AG04449 (cell line): ENCODE measurements at places on chromosomes 11 and 22.
A peak's percentile ranks its signal among the peaks of the same experiment; 100 is the strongest.

GRCh38 chr22:34294986-34295385 lies 374.7 kb upstream of the LARGE1 start:
- no peak for DNase-seq

GRCh38 chr22:37486224-37486845 lies at the start of gene MFNG:
Gene MFNG, minus strand, starts transcription at chr22:37486384. Its CDS starts 207 bp downstream, at chr22:37486177.
- no peak for DNase-seq

DNA sequence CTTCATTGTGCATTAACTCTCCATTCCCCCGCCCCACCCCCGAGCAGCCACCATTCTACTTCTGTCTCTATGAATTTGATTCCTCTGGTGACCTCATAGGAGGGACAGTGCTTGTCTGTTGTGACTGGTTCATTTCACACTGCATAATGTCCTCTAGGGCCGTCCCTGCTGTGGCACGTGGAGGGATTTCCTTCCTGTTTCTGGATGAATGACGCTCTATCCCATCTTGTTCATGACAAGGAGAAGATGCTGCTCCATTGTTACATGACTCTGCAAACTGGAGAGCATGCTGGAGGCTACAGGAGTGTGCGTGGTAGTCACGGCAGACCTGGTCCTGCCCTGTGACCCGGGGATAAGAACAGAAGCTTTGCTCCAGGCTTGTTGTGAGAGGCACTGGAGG lies 61.3 kb downstream of the RTL6 start:
- DNase-seq, result no peak

- no peak for DNase-seq
Measured at GRCh38 chr11:129610545-129610944, 205.1 kb upstream of the TMEM45B start.

- DNase-seq, result no peak
Measured at GRCh38 chr11:121553806-121554205, 101.0 kb upstream of the SORL1-AS1 start.

DNA sequence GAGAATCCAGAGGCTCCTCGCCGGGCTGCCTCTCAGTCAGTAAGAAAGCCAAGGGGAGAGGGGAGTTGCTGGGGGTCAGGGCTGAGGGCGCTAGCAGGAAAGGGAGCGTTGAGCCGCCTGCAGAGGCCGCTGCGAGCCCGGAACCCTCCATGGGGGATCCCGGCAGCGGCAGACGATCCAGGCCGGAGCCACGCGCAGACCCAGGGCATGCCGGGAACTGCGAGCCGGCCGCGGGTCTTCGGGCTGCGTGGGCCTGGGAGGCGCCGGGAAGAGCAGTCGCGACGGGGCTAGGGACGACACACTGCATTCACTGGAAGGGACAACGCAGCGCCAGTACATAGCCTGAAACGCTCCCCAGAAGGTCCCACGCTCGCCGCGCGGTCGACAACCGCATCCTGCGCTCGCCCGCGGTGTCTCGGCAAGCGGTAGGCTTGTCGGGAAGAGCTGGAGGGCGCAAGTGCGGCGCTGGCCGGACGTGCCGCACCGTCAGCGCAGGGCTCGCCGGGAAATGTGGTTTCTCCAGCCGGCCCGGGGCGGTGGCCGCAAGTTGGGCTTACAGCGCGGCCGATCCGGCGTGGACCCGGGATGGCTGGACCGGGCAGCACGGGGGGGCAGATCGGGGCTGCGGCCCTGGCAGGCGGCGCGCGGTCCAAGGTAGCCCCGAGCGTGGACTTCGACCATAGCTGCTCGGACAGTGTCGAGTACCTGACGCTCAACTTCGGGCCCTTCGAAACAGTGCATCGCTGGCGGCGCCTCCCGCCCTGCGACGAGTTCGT lies at the start of gene LZTR1:
Gene LZTR1 (plus strand): TSS at position 511 of the 776 bp plus-strand sequence. CDS start 75 bp downstream, at position 586.
- no peak for DNase-seq

GRCh38 chr11:87972133-87972532 lies 203.1 kb downstream of the RAB38 start:
- DNase-seq, result no peak

GRCh38 chr11:95279921-95280868 lies 49.2 kb upstream of the SESN3 start:
- no peak for DNase-seq

DNA sequence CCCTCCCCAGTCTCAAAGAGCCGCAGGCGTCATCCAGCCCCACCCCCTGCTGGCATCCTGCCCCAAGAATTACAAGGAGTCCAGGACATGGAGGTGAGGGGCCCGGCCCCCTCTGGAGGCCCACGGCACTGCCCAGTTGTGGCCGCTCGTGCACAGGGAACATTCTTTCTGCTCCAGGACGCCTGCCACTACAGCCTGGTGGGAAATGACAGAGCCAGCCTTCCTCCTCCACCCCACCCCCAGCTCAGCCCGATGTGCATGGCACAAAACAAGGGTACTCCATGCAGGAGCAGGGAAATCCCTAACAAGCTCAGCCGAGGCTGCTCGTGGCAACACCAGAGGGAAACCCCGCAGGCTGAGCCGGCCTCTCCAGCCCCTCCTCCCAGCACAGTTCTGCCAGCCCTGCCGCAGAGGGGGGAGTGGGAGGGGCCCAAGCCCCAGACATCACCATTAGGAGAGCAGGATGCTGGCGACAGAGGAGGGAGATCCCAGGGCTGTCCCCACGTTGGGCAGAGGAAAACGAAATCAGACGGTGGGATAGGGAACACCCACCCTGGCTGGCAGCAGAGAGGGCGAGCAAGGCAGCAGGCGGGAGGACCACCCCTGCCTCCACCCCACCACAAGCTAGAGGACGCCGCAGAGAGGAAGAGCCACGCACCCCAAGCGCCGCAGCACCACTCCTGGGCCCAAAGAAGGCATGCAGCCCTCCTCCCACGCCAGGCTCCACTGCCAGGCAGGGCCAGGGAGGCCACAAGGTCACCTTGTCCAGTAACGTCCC lies 10.0 kb downstream of the IGSF9B start:
- no peak for DNase-seq

- no peak for DNase-seq
Measured at GRCh38 chr22:37940698-37941376, 12.6 kb downstream of the C22orf23 start.

- no peak for DNase-seq
Measured at GRCh38 chr11:11237070-11237832, 115.8 kb downstream of the CSNK2A3 start.

DNA sequence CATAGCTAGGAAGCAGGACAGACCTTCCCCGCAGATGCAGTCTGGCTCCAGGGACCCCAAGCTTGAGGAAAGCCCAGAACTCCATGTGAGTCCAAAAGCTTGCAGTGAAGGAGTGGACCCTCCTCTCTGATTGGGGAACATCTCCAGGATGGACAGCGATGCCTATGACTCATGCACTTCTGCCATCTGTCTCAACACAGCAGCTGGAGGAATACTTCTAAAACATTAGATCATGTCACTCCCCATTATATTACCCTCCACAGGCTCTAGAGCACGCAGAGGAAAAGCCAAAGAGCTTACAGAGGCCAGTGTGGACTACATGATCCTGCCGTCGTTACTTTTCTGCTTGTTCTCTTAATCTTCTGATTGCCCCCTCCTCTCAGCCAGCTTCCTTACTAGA lies 605.7 kb downstream of the INSC start:
- DNase-seq, result no peak

DNA sequence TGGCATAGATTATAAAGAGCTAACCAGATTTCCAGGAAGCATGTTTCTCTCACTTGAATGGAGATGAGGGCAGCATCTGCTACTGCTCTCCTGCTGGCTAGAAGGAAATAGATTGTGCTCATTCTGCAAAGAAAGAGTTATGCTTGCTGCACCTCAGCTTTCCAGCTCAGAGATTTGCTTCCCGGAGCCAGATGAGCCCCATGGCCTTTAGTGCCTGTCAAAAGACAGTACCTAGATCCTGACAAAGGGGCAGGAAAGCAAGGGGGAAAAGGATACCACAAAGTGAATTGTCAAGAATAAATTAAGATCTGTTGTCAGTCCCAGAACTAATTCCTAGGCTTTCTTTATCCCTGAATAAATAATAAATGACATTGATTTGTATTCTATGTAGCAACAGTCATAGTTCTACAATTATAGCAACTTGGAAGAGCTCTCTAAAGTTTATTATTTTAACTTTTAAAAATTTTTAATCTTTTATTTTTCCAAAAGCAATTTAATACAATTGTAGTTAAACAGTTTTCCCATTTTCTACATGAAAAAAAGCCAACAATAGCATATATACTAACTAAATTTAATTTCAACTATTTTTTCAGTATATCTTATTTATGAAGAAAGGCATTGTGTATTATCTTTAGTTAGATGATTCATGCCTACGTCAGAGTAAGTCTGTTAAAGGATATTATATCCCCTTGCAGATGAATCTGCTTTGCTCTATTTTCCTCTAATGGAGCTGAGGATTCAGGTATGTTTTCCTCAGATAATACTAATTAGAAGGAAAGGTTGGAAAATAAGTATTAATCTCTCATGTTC lies 306.1 kb upstream of the DDI1 start:
- no peak for DNase-seq

- DNase-seq, result no peak
Measured at GRCh38 chr11:69860244-69860643, 41.0 kb upstream of the FGF3 start.

DNA sequence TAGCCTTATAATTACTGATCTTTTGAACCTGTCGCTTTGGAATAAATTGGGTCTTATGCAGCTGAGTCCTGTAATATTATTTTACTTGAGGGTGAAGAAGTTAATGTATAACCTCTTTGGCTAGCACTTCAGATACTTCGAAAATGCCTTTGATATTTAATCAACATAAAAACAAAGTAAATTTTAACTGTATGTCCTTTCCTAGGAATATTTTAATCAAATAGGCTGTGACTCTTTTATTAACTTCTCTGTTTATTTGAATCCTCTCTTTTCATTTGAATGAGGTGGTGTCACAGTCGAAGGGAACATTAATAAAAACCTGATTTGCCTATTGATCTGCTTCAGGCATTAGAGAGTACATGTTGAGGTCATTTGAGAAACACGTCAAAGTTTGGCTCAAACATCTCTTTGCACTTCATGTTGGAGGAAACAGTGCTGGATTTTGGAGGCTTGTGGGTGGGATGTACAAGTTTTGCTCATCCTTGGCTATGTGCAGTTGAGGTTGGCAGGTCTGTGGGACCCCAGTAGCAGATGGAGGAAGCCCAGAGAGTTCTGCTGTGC lies 143.6 kb downstream of the NCAM1 start:
- no peak for DNase-seq

- no peak for DNase-seq
Measured at GRCh38 chr11:83272627-83273026, 13.5 kb downstream of the CCDC90B start.

DNA sequence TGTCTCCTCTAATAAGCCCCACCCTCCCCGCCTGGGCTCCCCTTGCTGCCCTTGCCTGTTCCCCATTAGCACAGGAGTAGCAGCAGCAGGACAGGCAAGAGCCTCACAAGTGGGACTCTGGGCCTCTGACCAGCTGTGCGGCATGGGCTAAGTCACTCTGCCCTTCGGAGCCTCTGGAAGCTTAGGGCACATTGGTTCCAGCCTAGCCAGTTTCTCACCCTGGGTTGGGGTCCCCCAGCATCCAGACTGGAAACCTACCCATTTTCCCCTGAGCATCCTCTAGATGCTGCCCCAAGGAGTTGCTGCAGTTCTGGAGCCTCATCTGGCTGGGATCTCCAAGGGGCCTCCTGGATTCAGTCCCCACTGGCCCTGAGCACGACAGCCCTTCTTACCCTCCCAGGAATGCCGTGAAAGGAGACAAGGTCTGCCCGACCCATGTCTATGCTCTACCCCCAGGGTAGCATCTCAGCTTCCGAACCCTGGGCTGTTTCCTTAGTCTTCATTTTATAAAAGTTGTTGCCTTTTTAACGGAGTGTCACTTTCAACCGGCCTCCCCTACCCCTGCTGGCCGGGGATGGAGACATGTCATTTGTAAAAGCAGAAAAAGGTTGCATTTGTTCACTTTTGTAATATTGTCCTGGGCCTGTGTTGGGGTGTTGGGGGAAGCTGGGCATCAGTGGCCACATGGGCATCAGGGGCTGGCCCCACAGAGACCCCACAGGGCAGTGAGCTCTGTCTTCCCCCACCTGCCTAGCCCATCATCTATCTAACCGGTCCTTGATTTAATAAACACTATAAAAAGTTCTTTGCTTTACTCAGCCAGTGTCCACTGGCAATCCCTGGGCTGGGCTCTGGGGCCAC lies 14.4 kb downstream of the TSKU start:
- DNase-seq, result no peak

DNA sequence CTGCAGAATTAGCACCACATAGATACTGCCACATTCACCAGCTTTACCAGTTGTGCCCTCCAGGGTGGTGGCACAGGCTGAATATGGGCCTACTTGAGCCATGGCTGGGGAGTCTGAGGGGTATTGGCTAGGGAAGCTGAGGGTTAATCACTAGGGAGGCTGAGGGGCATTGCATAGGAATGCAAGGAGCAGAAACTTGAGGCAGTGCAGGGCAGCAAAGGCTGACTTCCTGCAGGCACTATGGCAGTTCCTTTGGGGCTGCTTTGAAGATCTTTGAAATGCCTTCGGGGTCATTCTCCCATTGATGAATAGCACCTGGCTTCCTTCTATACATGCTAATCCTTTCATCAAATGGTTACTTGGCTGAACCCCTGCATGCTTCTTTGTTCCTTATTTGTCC lies 171.5 kb downstream of the RCN1 start:
- DNase-seq, result no peak

GRCh38 chr22:17489101-17489500 lies 74.2 kb upstream of the SLC25A18 start:
- no peak for DNase-seq

GRCh38 chr11:27914080-27914479 lies 193.9 kb downstream of the KIF18A start:
- DNase-seq, result no peak

- no peak for DNase-seq
Measured at GRCh38 chr22:46577368-46578249, 40.2 kb upstream of the CELSR1 start.

GRCh38 chr11:80432057-80432456 lies 991.2 kb upstream of the TENM4 start:
- DNase-seq, result no peak

DNA sequence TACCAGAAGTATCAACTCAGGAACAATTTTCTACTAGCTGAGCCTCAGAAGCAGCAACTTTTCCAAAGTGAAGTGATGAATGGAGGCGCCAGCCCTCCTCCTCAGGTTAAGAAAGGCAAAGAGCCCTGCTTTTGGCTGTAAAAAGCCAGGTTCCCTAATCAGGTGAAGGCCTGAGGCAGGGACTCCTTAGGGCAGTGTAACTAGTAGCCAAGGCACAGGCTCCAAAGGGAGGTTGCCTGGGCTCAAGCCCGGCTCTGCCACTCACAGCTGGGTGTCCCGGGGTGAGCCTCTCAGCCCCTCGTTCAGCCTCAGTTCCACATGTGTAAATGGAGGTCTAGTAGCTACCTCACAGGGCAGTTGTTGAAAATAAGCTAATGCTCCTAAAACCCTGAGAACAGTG lies 19.5 kb downstream of the TSKU start:
- DNase-seq, result no peak

- peak; percentile 26 for DNase-seq
Measured at GRCh38 chr11:46120346-46121300, 631 bp downstream of the PHF21A start.

DNA sequence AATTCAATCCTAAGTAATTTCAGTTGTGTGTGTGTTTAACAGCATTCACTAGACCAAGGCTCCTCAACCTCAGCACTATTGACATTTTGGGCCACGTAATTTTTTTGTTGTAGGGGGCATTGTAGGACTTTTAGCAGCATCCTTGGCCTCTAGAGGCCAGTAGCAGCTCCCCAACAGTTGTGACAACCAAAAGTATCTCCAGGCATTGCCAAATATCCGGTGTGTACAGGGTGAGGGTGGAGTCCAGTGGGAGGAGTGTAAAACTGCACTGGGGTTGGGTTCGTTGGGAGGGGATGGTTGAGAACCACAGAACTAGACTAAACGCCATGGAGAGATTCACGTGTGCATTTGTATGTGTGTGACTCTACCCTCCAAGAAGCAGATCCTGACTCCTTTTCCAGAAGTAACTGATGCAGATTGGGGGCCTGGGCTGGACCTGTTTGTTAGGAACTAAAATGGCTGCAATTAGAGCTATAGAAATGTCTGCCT lies 5.9 kb upstream of the PHF21A start:
- no peak for DNase-seq
